ENCODE measurements at places on chromosomes 12 and 14.

DNA sequence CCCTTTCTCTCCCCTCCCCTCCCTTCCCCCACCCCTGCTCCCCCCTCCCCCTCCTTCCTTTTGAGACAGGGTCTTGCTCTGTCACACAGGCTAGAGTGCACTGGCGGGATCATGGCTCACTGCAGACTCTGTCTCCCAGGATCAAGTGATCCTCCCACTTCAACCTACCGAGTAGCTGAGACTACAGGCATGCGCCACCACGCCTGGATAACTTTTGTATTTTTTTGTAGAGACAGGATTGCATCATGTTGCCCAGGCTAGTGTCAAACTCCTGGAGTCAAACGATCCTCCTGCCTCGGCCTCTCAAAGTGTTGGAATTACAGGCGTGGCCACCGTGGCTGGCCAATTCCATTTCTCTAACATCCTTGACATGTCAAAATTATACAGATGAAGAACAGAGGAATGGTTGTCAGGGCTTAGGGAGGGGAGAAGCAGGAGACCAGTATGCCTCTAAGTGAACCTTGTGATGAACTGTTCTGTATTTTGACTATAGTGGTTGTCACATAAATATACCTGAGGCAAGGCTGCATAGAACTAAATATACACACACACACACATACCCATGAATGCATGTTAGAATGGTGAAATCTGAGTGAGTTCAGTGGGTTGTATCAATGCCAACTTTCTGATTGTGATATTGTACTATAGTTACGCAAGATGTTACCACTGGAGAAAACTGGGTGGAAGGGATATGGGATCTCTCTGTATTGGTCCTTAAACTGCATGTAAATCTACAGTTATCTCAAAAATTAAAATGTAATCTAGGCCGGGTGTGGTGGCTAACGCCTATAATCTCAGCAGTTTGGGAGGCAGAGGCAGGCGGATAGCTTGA is 3.6 kb upstream of the CFAP73 start:
- no peak for DNase-seq

GRCh38 chr12:104475271-104475670 is 18.5 kb downstream of the CHST11 start:
- DNase-seq: no peak

DNA sequence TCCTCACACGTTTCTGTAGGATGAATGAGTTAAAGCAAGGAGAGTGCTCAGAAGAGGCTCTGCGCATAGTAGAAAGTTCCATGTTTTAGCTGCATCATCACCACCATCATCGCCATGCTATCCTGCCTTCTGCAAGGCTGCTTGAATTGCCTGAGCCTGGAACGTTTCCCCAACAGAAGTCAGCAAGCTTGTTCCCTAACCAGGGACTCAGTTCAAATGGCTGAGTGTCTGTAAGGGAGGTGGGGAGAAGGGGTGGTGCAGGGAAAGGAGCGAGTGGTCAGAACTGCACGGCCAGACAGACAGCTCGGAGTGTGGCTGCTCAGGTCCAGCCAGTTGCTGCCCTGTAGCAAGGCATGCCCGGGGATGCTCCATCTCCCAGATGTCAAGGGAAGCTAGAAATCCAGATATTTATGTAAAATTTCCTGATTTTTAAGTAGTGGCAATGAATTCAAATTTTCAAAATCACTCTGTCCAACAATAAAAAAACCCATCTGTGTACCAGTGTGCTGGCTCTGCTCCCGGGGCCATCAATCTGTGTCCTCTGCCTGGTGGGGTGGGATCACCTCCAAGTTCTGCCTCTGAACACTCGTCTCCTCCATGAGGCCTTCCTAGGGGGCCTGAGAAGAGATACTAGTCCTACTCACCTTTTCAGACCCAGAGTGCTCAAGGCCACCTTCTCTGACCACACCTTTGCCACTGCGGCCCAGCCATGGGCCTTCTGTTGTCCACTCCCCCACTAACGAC is 162.7 kb downstream of the FOXN3 start:
- DNase-seq: no peak

DNA sequence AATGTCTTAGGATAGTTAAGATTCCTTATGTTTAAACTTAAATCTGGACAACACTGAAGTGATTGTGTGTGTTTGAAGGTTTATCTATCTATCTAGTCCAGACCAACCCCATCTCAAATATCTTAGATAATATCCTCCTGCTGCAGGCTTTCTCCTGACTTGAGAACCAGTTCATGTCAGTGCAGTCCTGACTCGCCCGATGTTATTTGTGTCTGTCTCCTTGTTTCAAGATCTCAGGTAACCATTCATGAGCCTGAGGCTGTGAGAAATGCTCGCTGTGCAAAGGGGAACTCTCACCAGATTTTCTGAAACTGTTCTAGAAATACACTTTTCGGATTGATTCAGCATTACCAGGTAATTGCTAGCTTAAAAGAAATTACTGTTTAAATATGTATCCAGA is 356.2 kb downstream of the SNAPC1 start:
- no peak for DNase-seq

DNA sequence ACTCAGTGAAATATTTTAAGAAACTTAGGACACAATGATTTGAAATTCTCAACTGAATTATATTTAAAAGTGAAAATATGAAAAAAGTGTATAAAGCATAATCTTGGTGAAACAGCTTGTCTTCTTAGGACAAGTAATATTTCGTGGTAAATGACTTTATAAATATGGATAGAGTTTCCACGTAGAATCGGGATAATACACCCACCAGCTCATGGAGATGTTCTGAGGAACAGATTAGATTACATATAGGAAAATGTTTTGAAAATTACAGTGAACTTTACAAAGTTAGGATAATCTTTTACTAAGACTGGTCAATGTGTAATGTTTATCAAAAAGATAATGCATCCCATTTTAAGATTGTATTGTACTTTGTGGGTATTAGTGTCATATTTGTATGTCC is 25.6 kb upstream of the MYF6 start:
- DNase-seq: no peak

GRCh38 chr12:130667421-130667960 is 48.6 kb downstream of the RIMBP2 start:
- DNase-seq: no peak

DNA sequence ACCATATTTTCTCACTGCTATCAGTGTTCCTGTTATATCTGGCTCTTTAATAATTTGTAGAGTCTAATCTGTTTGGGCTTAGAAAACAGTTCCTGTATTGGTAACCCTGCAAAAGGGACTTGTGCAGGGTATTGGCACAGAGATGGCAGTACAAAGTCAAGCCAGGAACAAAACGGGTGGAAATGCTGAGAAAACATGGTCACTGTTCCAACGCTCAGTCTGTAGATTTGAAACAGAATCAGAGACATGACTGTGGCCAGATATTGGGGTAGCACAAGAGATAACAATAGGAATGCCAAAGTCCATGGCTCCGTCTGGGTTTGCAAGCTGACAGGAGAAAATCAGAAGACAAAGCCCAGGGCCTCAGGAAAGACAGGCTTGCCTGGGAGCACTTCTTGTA is 290.7 kb upstream of the PDE3A start:
- DNase-seq: no peak

- no peak for DNase-seq
These were observed 6.0 kb upstream of the MANSC4 start for GRCh38 chr12:27785882-27786570.

GRCh38 chr12:21933656-21934055 is 7.6 kb downstream of the ABCC9 start:
- DNase-seq: no peak

- DNase-seq: no peak
These were observed 19.9 kb downstream of the CCND2 start for GRCh38 chr12:4293299-4293965.

GRCh38 chr12:112275836-112276235 is 106.4 kb downstream of the HECTD4 start:
- no peak for DNase-seq

DNA sequence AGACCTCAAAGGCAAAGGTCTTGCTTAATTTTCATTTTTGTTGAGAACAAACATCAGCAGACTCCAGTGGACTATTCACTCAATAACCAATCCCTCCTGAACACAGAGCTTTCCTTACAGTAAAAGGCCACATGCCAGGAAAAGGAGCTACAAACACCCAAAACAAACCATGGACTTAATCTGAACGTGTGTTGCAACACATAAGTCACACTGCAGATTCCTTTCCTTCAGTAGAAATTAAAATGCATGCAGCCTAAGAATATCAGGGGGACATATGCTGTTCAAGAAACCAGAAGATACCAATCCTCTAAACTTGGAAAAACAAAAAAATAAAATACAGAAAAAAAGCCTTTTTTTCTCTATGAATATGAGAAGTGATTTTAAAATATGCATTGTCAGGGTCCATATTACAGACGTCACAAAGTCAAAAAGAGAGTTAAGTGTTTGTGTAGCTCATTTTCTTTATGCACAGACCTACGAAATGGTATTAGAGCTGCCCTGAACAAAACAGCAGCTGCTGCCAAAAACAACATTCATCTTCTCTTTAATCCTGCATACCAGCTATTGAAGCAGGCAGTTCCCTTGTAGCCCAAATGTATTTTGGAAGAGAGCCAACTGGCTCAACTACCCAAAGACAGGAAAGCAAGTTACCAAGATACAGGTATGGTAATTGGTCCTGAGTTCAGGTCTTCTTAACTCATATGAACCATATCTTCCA is 26.2 kb downstream of the KITLG start:
- no peak for DNase-seq

DNA sequence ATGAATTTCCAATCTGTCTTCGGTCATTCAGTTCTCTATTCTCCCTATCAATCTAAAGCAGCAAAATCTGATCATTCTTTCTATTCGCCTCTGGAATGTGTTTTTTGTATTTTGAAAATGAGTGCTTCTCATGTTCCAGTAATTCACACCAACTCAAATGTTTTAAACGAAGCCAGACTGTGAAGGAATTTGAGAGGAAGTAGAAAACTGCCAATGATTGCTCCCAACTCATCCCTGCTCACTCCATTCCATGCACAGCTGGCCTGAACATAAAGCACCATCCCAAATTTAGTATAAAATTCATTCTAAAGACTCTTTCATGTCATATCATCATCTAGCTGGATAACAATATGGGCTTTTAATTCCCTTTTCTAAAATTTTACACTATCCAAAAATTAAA is 123.8 kb downstream of the DUSP6 start:
- no peak for DNase-seq

- DNase-seq: no peak
These were observed 61.2 kb upstream of the VASH1 start for GRCh38 chr14:76699939-76700590.

DNA sequence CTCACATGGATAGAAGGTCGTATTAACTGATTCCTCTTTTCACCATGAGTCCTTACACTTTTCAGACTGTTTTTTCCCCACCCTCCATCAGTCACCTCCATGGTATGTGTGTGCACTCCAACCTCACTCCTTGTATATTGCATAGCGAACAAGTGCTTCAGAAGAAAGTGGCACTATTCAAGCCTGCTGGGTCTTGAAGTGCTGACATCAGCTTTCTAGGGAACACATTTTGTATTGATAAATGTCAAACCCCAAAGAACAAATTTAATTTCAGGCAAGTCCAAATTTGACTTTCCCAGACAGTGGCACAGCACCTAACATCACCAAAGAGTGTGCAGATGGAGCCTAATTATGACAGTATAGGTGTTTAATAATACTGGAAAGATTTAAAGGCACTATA is 617.4 kb upstream of the STXBP6 start:
- DNase-seq: no peak

Measured in left ventricle myocardium inferior (tissue), 1 donor.